ENCODE measurements at places on chromosomes 1 and 21.

- DNase-seq = no peak
Measured at GRCh38 chr21:31287201-31287600, 56.9 kb downstream of the TIAM1 start.

GRCh38 chr1:169964206-169964605, 70.5 kb upstream of the SCYL3 start:
- DNase-seq = no peak

DNA sequence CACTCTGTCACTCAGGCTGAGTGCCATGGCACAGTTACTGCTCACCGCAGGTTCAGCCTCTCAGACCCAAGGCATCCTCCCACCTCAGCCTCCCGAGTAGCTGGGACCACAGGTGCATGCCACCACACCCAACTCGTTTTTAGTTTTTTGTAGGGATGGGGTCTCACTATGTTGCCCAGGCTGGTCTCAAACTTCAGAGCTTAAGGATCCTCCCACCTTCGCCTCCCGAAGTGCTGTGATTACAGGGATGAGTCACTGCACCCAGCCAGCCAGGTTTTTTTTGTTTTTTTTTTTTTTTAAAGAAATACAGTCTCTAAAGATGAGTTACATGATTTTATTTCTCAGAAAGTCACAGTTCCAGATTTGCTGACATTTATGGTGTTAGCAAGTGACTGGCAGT, 29.0 kb downstream of the BACE2 start:
- DNase-seq = no peak

- DNase-seq = no peak
Measured at GRCh38 chr21:34110594-34111202, 37.3 kb downstream of the MRPS6 start.

Measured in DMS79 (cell line).